ENCODE measurements at places on chromosomes 3 and 15.
A peak's percentile ranks its signal among the peaks of the same experiment; 100 is the strongest.

- no peak for DNase-seq
Observed at GRCh38 chr3:193791041-193792032, 198.3 kb downstream of the OPA1 start.

GRCh38 chr15:44882499-44882968 lies 74.0 kb upstream of the TERB2 start:
- peak; percentile 11 for DNase-seq

- no peak for DNase-seq
Observed at GRCh38 chr3:190193210-190193609, 72.5 kb upstream of the P3H2 start.

- no peak for DNase-seq
Observed at GRCh38 chr3:180619723-180620122, 17.8 kb downstream of the TTC14 start.

DNA sequence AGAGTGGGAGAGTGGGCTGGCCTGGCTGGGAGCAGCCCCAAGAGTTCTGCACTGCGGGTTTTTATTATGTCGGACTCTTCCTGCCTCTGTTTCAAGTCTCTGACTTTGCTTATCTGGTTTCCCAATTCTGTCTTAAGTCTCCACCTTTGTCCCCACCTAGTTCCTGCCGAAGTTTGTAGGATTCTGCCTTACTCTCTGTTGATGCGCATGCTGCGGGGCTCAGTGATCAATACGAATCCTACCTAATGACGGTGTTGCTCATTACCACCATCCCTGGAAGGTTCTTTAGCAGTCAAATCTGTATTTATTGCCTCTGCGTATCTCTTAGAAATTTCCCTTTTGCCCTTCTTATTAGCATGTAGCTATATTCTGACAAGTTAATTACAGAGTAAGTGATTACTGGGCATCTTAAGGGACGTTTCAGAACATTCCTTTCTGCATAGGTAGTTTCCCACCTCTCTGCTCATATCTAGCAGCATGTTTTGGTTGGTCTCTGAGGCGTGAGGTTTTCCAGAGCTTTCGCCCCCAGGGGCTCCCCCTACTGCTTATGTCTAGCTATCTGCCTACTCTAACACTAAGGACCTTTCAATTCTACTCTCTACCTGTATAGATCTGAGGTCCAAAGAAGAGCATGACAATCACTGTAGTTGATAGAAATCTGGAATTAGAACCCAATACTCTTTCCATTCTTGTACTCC lies 236.0 kb upstream of the EIF1B start:
- DNase-seq, result no peak

GRCh38 chr3:143590660-143591059 lies 257.6 kb downstream of the SLC9A9 start:
- no peak for DNase-seq

GRCh38 chr15:74134387-74135027 lies 4.1 kb downstream of the ISLR2 start:
- DNase-seq, result no peak

DNA sequence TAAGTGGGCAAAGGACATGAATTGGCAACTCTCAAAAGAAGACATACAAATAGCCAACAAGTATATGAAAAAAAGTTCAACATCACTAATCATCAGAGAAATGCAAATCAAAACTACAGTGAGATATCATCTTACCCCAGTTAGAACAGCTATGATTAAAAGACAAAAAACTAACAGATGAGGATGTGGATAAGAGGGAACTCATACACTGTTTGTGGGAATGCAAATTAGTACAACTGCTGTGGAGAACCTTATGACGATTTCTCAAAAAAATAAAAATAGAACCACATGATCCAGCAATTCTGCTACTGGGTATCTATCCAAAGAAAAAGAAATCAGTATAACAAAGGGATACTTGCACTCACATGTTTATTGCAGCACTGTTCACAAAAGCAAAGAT lies 28.6 kb downstream of the NEK10 start:
- no peak for DNase-seq

DNA sequence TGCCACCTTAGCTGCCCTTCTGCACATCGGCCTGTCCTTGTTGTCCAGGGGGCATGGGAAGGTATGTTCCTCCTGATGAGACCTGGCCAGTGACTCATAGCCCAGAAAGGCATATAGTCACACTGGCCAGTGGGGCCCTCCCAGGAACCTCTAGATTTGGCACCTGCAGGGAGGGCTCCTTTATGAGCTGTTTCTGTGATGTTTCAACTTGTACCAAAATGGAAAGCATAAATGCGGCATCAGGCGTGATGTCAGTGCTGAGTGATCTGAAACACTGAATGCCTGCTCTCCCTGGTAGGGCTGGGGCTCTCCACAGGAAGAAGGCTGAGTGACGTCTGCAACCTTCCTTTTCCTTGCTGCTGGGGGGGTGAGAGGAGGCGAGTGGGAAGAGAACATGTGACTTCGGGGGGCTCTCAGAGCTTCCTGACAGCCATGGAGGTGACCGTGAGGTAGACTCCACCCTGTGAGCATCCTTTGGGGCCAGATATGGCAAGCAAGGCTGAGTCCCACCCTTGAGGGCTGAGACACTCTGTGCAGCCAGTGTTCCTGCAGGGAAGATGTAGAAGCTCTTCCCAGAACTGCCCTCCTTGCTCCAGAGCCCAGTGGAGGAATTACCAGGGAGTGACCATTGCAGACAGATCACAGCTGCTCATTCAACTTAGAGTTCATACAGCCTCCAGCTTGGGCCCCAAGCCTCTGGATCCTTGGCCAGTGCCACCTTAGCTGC lies 37.1 kb upstream of the APEH start:
- no peak for DNase-seq
